ENCODE measurements at places on chromosomes 3 and 15.
A peak's percentile ranks its signal among the peaks of the same experiment; 100 is the strongest.

GRCh38 chr3:131174752-131175151 lies 148.1 kb downstream of the NEK11 start:
- H3K27me3 ChIP-seq, result no peaks in the 10 kb centered on the region
- no peaks in the 10 kb centered on the region for H3K4me1 ChIP-seq
- peaks cover 53% of the 10 kb centered on the region for H3K36me3 ChIP-seq
- ATAC-seq, result no peak
- H3K4me3 ChIP-seq, result no peak overlapping the region

DNA sequence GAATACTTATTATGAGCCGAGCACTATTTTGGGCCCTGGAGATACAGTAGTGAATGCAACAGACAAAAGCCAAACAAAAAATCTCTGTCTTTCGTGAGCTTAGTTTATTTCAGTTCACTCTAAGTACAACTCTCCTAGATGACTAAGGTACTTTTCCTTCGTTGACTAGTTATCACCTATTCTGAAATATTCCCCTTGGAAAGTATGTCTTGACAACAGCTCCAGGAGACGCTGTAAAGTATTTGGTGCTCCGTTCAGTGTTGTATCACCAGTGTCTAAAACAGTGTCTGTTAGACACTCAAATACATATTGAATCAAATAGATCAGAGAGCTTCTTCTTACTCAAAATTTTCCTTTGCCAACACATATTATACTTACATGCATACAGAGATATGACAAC lies 119.6 kb downstream of the TFDP2 start:
- H3K27me3 ChIP-seq, result no peaks in the 10 kb centered on the region
- ATAC-seq, result no peak

DNA sequence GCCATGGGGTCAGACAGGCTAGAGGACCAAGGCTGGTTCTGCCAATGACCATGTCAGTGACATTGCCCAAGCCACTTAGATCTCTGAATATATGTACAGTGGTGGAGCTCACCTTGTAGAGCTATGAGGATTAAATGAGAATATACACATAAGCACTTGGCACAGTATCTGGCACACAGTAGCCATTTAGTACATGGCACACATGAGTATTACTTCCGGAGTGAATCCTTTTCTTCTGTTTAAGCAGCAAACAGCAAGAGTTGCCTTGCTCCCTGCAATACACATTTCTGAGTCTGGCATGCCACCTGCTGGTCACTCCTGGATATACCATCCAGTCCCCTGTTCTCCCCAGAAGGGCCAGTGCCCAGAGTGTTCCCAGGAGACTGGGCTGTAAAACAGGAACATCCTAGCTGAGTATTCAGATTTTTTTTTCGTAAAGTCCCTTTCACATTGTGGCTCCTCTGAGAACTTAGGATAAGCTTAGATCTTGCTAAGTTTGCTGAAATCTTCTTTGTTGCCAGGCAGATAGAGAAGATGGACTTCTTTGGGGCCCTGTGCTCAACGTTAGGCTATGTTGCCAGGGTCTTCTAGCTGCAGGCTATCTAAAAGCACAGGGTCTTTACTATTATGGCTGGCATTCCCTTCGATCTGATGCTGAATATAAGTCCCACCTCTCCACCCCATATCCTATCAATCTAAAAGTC lies 203.4 kb downstream of the ADAMTS9 start:
- H3K4me3 ChIP-seq, result no peak overlapping the region
- H3K36me3 ChIP-seq, result no peaks in the 10 kb centered on the region
- H3K4me1 ChIP-seq, result peaks cover 21% of the 10 kb centered on the region

GRCh38 chr15:41886741-41887140 lies 7.1 kb downstream of the SPTBN5 start:
- ATAC-seq, result no peak
- H3K27ac ChIP-seq, result no peak overlapping the region
- H3K4me3 ChIP-seq, result no peak overlapping the region
- H3K4me1 ChIP-seq, result peaks cover 9% of the 10 kb centered on the region
- peaks cover 7% of the 10 kb centered on the region for H3K27me3 ChIP-seq
- no peaks in the 10 kb centered on the region for H3K36me3 ChIP-seq

DNA sequence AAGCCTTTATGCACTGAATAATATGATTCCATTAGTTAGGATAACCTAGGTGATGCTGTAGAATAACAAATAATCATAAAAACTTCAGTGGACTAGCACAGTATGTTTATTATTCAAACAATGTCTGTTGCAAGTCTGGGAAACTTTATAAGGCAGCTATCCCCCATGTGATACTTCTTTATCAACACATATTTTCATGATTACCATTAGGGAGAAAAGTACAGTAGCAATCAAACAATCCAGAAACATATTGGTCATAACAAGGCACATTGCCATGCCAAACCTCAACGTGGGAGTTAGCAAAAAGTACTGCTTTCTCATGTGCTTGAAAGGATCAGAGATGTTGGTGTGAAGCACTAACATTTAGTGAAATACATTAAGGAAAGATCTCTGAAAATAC lies 35.5 kb downstream of the EOMES start:
- no peaks in the 10 kb centered on the region for H3K36me3 ChIP-seq
- ATAC-seq, result no peak
- no peak overlapping the region for H3K4me3 ChIP-seq
- H3K27me3 ChIP-seq, result no peaks in the 10 kb centered on the region

DNA sequence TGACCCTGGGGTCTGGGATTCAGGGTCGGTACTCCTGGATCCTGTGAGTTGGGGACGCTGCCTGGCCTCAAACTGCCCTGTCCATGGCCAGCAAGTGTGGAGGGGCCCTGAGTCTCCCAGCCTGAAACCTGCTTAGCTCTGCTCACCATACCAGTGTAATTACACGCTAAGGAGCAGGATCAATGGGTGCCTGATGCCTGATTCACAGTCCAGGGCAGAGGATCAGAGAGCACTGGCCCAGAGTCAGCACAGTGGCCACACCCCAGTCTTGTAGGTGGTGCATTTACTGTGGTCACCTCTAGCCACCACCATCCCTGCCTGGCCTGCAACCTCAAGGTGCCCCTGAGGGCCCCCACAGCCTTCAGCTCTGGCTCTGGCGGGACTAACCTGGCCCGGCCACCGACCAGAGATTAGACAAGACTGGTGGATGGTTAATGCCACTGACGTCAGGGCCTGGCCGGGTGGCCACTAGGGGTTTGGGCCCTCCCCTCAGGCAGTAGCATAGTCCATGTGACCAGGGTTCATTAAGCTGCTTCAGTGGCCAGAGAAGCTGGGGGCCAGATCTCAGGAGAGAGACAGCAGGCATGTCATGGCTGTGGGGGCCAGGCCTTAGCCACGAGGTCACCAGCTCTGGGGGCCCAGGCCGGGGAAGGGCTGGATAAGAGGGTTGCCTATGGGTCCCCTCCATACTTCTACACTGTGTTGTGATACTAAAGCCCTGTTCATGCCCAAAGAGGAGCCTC lies 3.3 kb upstream of the SLC38A3 start:
- no peaks in the 10 kb centered on the region for H3K36me3 ChIP-seq
- peaks cover 87% of the 10 kb centered on the region for H3K27me3 ChIP-seq
- H3K27ac ChIP-seq, result no peak overlapping the region
- no peak for ATAC-seq

- no peak for ATAC-seq
- no peaks in the 10 kb centered on the region for H3K36me3 ChIP-seq
- H3K27me3 ChIP-seq, result no peaks in the 10 kb centered on the region
- H3K4me1 ChIP-seq, result peaks cover 16% of the 10 kb centered on the region
- no peak overlapping the region for H3K27ac ChIP-seq
- H3K4me3 ChIP-seq, result no peak overlapping the region
Measured at GRCh38 chr3:149383703-149384102, 6.3 kb upstream of the TM4SF1 start.

DNA sequence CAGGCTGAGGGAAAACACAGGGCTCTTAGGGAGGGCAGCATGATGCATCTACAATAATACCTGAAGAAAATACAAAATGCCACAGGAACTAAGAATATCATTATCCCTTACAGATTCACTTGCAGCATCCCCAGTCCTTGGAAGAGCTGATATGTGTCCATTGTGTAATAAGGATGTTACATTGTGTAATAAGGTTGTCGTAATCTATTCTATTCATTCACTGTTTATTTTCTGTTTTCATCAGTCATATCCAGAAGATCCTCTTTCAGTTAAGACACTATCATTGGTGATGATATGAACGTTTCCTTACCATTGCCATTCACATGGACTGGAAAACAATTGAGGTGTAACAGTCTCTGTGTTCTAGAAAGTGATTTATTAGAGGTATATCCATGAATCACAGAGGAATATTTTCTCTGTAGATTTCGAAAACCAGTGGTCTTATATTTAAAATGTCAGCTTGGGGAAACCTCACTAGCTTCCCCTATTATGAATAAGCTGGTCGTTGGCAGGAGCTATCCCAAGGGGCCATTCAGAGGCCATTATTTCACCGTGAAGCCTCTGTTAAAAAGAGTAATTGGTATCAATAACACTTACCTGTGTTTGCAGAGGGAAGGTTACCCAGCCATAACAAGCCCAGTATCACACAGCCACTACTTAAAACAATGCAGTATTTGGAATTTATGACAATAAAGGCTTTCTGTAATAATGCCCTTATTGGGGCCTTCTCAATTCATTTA lies 241.1 kb downstream of the ZNF385D start:
- no peak for ATAC-seq
- no peaks in the 10 kb centered on the region for H3K36me3 ChIP-seq
- no peak overlapping the region for H3K27ac ChIP-seq
- H3K4me3 ChIP-seq, result no peak overlapping the region

- H3K4me3 ChIP-seq, result no peak overlapping the region
- no peaks in the 10 kb centered on the region for H3K4me1 ChIP-seq
- peak; percentile 71 for ATAC-seq
- no peak overlapping the region for H3K27ac ChIP-seq
- H3K36me3 ChIP-seq, result no peaks in the 10 kb centered on the region
Measured at GRCh38 chr3:115804713-115805119, 181.4 kb downstream of the GAP43 start.

DNA sequence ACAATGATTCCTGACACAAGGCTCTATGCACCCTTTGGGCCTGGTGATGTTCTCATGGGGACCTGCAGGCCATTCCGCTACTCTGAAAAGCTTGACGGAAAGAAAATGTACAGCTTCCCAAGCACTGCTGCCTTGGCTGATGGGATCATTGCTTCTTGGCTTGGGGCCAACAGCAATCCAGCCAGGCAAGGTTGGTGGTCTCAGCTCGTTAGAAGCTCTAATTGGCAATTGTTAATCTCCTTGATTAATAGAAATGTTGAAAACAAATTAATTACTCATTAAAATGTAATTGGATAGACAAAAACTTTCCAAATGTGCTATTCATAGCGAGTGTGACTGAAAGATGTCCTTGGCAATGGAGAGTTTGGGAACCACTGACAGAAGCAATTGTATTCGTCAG lies 16.3 kb upstream of the MYZAP start:
- H3K4me3 ChIP-seq, result no peak overlapping the region
- H3K27me3 ChIP-seq, result peaks cover 2% of the 10 kb centered on the region
- H3K27ac ChIP-seq, result no peak overlapping the region
- no peak for ATAC-seq

DNA sequence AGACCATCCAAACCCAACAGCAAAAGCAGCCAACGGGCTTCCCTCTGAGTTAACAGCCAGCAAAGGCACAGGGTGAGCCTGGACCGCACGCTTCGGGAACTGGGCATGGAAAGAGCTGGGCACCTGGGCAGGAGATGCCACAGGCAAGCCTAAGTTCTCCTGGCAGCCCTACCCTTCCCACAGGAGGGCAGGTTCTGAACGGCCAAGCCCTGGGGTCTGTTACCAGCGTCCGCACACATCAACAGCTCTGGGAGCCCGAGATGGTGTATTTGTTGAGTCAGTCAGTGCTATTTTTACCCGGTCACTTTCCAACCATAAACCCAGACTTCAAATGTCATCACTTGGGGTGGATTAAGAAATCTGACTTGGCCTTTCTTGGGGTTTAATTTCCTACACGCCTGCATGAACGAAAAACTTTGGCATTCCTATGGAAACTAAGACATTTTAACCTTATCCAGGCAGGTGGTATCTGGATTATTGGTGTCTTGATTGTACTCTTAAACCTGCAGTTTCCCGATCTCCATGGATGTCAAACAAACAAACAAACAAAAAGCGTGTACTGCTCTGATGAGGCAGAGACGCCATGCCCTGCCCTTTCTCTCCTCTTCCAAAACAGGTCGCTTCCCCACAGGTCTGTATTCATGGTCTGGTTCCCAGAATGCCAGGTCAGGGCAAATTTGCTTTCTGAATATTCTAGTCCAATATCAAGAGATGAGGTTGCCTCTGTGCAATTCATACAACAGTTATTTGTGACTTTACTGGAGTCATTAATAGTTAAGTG lies 99.7 kb downstream of the XXYLT1 start:
- H3K27ac ChIP-seq, result no peak overlapping the region
- H3K4me3 ChIP-seq, result no peak overlapping the region
- peaks cover 4% of the 10 kb centered on the region for H3K36me3 ChIP-seq
- ATAC-seq, result no peak
- no peaks in the 10 kb centered on the region for H3K27me3 ChIP-seq
- peaks cover 30% of the 10 kb centered on the region for H3K4me1 ChIP-seq

DNA sequence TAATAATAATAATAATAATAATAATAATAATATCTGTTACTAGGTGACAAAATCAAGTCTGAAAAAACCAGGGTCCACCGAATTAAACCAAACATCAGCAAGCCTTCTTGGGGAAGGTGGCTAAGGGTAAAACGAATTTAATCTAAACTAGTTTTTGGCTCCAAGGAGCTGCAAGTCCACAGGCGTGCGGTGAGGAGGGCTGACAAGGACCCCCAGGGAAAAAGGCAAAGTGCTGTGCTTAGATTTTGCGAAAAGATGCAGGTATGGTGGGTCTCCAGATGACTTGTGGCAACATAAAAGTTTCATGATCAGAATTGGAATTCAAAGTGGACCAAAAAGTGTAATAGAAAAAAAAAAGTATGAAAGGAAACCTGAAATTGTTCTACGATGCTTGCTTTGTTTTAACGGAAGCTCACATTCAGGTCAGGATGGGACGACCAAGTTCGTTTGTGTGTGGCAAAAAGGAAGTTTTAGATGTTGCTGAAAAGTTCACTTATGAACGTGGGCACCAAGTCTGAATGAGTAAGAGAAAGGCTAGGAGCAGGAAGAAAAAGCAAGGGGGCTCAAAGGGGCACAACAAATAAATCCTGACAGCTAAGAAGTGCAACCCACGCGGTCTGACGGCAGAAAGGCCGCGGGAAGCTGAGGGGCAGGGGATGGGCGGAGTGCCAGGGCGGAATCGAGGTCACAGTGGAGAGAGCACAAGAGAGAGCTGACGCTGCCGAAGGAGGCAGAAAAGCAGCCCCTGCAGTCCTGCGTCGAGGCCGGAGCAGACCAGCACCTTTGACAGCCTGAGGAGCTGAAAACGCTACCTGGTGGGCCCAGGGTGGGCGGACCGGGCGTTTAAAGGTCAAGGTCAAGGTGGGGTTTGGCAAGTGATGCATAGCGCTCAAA lies 1.1 kb downstream of the WDR82 start:
- no peaks in the 10 kb centered on the region for H3K4me1 ChIP-seq
- ATAC-seq, result no peak
- H3K27ac ChIP-seq, result peak overlapping the region; percentile 97

DNA sequence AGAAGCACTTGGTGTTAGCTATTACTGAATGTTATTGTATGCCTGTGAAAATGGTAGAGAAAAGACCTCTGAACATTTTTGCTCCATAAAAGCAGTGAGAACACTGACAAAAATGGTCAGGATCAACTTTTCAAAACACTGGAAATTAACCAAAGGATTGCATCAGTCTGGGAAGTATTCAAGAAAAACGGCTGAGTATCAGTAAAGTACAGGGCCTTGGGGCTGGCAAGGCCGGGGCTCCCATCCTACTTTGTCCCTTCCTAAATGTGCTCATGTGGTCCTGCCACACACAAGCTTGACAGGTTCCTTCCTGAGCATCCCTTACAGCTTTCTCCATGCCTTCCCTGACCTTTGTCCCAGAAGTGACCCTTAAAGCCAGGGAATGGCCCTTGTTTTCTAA lies 84.0 kb downstream of the CFAP20DC start:
- peaks cover 6% of the 10 kb centered on the region for H3K4me1 ChIP-seq
- H3K4me3 ChIP-seq, result no peak overlapping the region
- ATAC-seq, result no peak
- H3K36me3 ChIP-seq, result no peaks in the 10 kb centered on the region

Data from gastroesophageal sphincter (tissue), 4 donors.